NCI-H1694 treated with DMSO at 0.1 percent for 48 hours (cell line): ENCODE measurements at places on chromosomes 1 and 21.

DNA sequence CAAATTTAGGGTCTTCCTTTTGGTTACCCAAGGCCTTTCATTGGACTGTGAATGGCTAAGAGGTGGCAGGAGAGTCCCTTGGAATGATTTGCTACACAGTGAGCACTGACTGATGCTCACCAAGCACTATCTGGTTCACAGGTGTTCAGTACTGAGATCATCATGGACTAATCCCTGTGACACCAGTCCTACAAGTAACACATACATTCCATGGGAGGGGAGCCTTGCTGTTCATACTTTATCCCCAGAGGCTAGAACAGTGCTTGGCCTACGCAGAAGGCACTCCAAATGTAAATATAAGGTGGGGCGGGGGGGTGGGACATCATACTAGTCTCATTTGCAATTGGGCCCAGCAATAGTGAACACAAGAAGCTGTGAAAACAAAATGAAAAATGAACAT is 20.5 kb upstream of the TMEM200B start:
- DNase-seq, result no peak

DNA sequence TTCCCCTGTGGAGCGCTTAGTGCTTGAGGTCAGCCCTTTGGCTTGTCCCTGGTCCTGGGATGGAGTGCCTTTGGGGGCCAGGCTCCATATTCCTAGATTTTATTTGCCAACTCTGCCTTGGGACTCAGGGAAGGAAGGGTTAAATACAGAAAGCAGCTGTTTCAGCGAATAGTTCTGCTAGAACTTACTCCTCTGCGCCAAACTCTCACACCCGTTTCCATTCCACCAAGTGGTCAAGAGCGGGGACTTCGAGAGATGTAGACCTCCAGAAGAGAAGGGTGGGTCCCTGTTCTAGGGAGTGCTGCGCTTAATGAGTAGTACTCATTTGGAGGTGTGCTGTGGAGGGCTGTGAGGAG is 704 bp upstream of the TOMM40L start:
- no peak for DNase-seq

GRCh38 chr1:151790940-151791651 is 796 bp upstream of the TDRKH start:
- DNase-seq, result no peak

DNA sequence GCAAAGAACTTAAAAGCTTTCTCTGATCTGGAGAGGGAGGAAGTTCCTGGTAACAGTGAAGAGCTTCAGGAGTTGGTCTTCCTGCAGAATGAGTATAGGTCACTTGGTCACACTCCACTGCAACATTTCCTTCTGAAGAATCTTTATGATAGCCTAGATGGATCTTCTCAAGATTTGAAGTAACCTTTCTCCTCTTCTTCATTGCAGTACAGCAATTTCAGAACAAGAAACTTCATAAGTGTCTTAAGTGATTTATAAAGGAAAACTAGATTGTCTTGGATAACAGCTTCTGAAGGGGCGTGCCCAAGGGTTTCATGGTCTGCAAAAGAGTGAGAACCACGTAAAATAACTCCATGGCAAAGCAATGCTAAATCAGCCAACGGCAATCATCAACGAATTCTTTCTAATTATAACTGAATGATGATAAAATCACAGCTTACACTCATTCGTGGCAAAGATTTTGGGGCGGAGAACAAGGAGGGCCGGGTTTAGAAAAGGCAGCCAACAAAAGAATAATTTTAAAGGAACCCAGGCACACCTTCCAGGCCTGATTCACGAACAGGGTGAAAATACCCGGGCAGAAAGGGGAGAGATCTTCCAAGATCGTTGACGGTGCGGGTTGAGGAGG is 53.9 kb upstream of the ASPM start:
- DNase-seq, result peak; percentile 15

DNA sequence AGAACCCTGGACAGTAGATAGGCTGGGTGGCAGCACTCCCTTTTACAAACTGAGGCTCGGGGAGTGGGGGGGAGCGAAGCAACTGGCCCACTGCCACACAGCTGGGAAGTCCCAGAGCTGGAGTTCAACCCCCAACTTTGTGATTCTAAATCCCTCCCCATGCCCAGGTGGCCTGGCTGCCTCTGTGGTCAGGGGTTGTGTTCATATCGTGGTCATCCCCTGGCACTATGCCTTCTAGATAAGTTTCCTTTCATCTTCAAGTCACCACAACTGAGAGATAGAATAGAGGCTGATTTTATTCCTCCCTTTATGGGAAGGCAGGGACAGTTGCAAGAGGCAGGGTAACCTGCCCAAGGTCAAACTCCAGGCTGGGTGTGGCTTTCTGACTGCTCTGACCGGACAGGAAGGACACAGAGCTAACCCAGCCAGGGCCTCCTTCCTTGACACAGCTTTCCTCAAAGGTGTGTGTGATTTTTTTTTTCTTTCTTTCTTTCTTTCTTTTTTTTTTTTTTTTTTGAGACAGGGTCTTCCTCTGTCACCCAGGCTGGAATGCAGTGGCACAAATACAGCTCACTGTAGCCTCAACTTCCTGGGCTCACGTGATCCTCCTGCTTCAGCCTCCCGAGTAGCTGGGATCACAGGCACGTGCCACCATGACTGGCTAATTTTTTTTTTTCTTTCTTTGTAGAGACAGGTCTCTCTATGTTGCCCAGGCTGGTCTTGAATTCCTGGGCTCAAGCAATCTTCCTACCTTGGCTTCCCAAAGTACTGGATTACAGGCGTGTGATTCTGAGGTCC is 18.4 kb upstream of the TNFRSF1B start:
- no peak for DNase-seq

DNA sequence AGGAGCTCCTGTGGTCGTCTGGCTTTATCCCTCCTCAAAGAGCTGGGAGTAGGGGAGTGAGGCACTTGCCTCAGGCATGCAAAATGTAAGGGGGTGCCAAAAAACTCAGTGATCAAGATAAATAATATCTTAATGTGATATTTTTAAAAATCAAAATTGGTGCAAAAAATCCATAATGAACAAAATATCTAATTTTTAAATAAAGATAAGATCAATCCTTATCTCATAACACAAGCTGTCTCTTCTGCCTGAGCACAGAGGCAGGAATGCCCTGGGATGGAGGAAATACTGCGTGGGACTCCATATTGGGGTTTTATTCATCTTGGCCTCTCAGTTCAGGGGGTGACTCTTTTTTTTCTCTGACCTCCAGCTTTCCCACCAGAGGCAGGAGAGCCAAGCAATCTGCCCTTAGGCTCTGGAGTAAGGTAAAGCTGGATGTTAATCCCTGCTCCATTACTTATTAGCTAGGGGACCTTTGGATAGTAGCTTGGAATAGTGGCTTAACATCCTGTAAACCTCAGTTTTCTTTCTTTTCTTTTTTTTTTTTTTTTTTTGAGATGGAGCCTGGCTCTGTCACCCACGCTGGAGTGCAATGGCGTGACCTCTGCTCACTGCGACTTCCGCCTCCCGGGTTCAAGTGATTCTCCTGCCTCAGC is 77.3 kb upstream of the NFASC start:
- no peak for DNase-seq

DNA sequence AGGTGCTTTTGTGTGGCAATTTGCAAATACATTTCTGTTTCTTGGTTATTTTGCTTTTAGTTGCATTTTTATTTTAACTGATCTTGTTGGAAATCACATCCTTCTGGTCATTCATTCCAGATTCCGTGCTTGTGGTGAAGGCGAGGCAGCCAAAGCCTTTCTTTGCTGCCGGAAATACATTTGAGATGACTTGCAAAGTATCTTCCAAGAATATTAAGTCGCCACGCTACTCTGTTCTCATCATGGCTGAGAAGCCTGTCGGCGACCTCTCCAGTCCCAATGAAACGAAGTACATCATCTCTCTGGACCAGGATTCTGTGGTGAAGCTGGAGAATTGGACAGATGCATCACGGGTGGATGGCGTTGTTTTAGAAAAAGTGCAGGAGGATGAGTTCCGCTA is 34.8 kb upstream of the CD101 start:
- DNase-seq, result no peak

DNA sequence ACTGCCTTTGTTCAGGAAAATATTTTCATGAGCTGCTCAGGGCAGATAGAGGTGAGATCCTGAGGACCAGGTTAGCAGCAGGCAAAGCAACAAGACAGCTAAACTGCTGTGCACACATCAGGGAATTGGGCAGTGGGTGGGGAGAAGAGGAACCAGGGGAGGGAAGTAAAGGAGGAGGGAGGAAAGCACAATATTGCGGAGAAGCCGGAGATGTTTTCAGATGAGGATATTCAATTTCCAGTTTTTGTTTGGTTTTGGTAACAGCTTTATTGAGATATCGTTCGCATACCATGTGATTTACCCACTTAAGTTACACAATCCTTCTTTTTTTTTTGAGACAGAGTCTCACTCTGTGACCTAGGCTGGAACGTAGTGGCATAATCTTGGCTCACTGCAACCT is 34.5 kb downstream of the EPHA10 start:
- no peak for DNase-seq

DNA sequence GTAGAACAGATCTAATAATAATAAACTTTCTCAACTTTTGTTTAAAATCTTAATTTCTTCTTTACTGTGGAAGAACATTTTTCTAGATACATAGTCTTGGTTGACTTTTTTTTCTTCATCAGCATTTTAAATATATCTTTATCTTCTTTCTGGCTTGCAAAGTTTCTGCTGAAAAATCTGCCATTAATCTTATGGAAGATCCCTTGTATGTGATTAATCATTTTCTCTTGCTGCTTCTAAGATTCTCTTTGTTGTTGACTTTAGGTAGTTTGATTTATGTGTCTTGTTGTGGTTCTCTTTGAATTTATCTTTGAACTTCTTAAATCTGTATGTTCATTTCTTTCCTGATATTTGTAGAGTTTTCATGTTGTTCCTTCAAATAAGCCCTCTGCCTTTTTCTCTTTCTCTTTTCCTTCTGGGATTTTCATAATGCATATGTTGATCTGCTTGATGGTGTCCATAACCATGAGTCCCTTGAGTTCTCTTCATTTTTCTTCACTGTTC is 657.6 kb upstream of the CXADR start:
- no peak for DNase-seq

GRCh38 chr1:30664103-30664755 is 59.2 kb downstream of the MATN1 start:
- DNase-seq, result no peak

GRCh38 chr1:77636864-77637263 is 45.6 kb downstream of the ZZZ3 start:
- DNase-seq, result no peak
